Activated T-cell treated with anti-CD3 and anti-CD28 coated beads, Interleukin-2, amount 50 U/mL, for 24 hours (primary cell): ENCODE measurements at places on chromosomes 1 and 21.

DNA sequence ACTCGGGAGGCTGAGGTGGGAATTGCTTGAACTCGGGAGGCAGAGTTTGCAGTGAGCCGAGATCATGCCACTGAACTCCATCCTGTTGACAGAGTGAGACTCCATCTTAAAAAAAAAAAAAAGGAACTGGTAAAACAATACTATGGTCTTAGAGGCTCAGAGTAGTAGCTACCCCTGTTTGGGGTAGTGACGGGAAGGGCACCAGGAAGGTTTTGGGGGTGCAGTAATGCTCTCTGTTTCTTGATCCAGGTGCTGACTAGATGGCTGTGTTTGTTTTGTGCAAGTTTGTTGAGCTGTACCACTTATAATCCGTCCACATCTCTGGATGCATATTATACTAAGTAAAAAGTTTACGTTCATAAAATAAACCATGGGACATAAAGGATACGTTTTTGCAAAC lies 765.8 kb upstream of the TPTE start:
- DNase-seq, result no peak

GRCh38 chr1:97192872-97193572 lies 471.4 kb downstream of the PTBP2 start:
- no peak for DNase-seq

- no peak for DNase-seq
Measured at GRCh38 chr1:156698995-156699394, 6.4 kb downstream of the CRABP2 start.

- no peak for DNase-seq
Measured at GRCh38 chr1:56534130-56534651, 45.2 kb downstream of the PLPP3 start.

DNA sequence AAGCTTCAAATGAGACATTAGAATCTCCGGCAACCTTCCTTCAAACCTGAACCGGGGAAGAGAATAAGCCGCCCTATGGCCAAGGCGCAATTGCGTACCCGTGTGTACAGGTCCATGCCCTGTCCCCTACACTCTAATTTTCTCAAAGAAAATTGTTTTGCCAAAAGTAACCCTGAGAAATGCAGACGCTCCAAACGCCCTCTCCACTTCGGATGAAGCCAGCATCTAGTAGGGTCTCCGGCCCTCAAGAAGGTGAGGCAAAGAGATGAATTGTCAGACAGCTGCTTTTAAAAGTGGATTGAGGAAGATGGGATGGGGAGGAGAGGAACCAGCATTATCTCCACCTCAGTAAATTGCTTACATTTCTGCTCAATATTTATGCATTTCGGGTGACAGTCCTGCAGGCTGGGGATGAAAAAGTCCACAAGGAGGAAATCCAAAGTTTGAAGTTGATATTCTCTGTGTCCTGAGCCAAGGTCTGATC lies 630 bp upstream of the LHX9 start:
- no peak for DNase-seq

- DNase-seq, result no peak
Measured at GRCh38 chr21:46255166-46255565, 26.6 kb upstream of the LSS start.
